ENCODE measurements at places on chromosomes 7 and 10.
A peak's percentile ranks its signal among the peaks of the same experiment; 100 is the strongest.

- no peak for DNase-seq
Measured at GRCh38 chr7:107047902-107048782, 3.6 kb downstream of the PRKAR2B start.

- DNase-seq: no peak
Measured at GRCh38 chr7:90957883-90958282, 306.4 kb upstream of the FZD1 start.

- DNase-seq: no peak
Measured at GRCh38 chr7:97043281-97043680, 18.6 kb upstream of the DLX5 start.

- DNase-seq: no peak
Measured at GRCh38 chr7:29194594-29195427, at the start of gene CHN2. Gene CHN2, plus strand, starts transcription at chr7:29194775.

DNA sequence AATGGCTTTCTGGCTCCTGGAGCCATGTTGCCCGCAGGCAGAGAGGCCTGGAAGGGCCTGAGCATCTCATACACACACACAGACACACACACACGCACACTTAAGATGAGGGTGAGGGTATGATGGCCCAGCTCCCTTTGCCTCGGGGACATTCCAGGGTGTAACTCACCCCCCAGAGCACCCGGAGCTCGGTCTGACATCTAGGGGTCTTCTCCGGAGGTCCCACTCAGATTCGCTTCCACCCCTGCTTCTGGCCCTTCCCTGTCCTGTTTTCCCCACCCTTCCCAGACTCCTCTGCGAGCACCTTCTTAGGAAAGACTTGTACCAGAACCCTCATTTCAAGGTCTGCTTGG lies 304.4 kb downstream of the GRID1 start:
- peak; percentile 50 for DNase-seq

- no peak for DNase-seq
Measured at GRCh38 chr7:158000160-158000559, 587.5 kb downstream of the PTPRN2 start.

DNA sequence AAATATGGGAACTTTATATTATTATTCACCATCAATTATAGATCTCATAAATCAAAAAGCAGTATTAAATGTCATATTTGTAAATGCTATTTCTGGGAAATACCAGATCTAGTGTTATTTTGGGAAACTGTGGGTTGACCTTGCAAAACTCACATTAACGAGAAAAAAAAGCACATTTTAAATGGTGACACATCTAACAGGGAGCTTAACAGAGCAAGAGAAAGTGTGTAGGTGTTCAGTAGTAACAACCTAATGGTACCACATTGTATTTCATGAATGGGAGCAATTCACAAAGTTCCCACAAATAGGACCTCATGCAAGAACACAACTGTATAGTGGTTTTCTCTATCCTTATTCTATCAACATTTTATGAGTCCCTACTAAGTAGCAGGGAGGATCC lies 26.2 kb upstream of the HDAC9 start:
- no peak for DNase-seq

DNA sequence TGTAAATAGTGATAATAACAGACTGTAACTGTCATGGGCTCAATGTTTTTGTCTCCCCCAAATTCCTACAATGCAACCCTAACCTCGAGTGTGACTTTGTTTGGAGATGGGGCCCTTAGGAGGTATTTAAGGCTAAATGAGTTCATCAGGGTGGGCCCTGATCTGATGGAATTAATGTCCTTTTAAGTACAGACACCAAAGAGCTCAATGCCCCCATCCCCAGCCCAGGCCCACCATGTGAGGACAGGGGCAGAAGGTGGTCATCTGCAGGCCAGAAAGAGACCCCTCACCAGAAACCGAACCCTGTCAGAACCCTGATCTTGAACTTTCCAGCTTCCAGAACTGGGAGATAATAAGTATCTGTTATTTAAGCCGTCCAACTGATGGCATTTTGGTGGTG lies 83.2 kb downstream of the PIP4K2A start:
- DNase-seq: no peak

GRCh38 chr7:52639126-52639525 lies 396.3 kb upstream of the POM121L12 start:
- no peak for DNase-seq

DNA sequence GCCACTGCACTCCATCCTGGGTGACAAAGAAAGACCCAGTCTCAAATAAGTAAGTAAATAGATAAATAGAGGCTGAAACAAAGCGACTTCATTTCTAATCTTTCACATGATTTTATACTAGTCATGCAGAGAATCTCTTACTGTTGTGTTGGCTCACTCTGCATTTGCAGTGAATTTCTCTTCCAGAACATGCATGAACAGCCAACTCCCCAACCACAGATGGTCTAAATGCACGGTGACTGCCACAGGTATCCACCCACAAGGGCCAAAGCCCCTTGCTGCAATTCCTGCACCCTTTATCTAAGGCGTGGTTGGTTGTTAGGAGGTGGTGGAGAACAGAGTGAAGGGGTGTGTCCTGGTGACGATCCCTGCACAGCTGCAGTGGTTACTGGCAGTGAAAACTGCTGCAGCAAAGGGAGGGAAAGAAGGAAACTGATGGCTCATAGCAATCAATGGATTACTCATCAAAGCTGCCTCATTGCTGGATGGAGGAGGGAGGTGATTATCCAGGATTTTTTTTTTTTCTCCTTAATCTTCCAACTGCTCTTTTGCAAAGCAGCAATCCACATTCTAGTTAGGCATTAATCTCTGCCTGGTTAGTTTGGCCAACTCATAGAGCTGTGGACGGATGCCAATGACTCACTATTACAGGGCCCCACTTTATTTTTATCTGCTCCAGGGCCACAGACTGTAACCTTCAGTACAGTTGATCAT lies 50.6 kb downstream of the PRTFDC1 start:
- DNase-seq: no peak

DNA sequence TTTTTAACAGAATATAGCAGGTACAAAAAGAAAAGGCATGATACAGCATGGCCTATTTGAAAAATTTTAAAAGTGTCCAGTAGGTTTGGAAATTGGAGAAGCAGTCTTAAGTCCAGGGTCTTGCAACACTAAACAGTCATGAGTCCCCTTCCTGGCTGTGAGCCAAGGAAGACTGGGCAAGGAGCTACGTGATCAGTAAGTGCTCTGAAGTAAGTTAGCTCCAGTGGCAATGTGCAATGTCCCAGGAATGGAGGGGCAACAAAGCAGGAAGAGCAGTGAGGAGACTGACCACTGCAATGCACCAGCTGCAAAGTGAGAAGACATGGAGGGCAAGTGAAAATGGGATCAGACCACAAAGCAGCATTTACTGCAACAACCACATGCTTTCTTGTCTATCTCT lies 72.9 kb upstream of the GRID1 start:
- no peak for DNase-seq

GRCh38 chr10:112649006-112649821 lies 202.2 kb downstream of the VTI1A start:
- no peak for DNase-seq

GRCh38 chr10:21135023-21135931 lies 238.2 kb upstream of the NEBL start:
- no peak for DNase-seq

- DNase-seq: no peak
Measured at GRCh38 chr7:124915242-124915641, 14.4 kb downstream of the POT1 start.

DNA sequence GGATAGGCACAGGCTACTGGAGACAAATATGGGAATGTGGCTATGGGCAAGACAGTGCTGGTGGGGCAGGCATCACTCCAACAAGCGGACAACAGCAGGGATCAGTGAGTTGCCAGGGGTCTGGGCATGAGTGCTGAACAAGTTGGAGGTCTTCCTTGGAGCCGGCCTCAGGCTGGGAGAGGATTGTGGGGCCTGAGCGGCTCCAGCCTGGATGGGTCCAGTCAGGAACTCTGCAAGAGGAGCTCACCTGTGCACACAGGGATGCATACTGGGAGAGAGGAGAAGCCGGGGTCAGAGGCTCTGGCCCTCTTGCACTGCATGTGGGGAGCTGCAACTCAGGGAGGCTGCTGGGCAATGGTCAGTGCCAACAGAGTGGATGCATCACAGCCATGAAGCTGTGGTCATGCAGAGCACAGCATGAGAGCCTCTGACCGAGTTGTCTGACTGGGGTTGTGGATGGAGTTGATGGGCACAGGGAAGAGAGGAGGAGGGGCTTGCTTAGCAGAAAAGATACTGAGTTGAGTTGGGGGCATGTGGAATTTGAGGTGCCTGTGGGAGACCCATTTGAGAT lies 204.0 kb upstream of the ZNF32 start:
- DNase-seq: no peak

- DNase-seq: no peak
Measured at GRCh38 chr10:125149036-125149679, 11.2 kb downstream of the CTBP2 start.

DNA sequence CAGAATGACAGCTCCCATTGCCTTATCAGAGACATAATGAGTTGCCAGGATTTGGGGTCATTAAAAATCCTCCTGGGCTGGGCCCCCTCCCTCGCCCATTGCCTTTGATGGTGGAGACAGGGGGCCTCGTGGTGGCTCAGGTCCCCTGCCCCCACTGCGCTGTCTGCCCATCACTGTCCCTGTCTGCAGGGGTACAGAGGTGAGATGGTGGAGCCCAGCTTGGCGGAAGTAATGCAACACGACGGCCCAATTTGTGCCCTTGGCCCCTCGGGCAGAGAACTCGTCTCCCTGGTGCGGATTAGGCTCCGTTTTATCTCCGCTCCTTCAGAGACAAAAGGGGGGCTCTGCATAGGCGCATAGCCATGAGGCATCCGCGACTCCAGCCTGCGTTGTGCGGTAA lies 152.4 kb upstream of the UNC5B start:
- no peak for DNase-seq

DNA sequence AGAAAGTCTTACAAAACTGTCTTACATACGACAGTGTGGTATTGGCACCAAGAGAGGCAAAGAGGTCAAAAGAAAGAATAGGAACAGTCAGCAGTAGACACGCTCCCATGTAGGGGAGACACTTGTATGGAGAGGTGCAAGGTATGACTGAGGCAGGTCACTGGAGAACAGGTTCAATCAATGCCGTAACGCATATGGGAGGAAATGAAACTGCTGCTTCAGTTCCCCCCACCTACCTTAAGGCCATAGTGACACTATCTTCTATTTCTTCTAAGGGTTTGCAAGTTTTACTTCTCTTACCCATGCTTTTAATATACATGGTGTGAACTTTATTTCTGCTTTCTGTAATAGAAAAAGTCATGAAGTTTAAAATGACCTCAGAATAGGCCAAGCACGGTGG lies 5.5 kb upstream of the PITRM1 start:
- no peak for DNase-seq

DNA sequence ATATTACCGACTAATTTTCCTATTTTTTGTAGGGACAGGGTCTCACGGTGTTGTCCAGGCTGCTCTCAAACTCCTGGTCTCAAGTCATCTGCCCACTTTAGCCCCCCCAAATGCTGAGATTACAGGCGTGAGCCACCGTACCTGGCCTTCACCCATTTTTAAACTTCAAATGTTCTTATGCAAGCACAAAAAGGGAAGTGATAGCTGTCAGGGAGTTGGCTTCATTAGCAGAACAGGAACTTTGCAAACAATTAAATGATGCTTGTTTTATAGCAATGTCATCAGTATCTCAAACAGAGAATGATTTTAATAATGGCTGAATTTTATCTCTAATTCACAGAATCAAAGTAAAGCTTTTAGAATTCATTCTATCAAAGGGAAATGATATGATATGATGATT lies 49.8 kb upstream of the FAM171A1 start:
- DNase-seq: no peak

GRCh38 chr7:104328296-104328969 lies at the start of gene LHFPL3:
Gene LHFPL3, plus strand, starts transcription at chr7:104328603.
- no peak for DNase-seq

GRCh38 chr7:47185839-47186238 lies 396.1 kb downstream of the TNS3 start:
- DNase-seq: no peak

DNA sequence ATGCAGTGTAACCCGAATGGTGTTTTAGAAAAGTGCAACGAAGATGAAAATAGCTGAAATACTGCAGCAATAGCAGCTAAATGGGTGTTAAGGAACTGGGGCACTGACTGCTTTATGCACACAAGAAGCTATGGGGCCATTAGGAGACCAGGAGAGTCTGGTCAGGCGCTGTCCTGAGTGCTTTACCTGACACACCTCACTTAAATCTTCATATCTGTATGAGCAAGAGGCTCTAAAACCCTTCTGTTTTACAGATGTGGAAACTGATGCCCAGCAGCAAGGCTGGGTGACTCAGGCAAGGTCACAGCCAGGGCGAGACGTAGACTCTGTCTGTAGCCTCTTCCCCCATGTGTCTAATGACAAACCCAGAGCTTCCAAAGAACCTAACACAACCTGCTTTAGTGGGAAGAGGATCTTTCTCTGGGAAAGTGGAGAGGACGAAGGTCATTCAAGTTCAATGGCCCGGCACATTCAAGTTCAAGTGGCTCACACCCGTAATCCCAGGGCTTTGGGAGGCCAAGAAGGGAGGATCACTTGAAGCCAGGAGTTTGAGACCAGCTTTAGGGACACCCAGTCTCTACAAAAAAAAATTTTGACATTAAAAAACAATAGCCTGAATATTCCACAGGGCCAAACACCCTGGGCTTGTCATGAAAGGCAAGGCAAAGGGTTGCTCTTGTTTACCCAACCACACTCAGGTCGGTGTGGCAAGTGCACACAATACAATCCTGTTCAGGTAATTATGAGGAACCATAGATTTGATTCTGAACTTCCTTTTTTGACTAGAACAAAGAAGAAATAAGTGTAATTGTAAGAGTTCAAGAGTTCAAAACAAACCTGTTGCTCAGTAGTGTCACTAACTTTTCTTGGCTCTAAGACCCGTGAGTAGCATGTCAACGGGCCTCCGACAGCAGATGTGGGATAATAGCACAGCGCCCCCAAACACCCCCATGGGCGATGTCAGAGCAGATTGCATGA lies 53.7 kb upstream of the KLF6 start:
- DNase-seq: no peak

DNA sequence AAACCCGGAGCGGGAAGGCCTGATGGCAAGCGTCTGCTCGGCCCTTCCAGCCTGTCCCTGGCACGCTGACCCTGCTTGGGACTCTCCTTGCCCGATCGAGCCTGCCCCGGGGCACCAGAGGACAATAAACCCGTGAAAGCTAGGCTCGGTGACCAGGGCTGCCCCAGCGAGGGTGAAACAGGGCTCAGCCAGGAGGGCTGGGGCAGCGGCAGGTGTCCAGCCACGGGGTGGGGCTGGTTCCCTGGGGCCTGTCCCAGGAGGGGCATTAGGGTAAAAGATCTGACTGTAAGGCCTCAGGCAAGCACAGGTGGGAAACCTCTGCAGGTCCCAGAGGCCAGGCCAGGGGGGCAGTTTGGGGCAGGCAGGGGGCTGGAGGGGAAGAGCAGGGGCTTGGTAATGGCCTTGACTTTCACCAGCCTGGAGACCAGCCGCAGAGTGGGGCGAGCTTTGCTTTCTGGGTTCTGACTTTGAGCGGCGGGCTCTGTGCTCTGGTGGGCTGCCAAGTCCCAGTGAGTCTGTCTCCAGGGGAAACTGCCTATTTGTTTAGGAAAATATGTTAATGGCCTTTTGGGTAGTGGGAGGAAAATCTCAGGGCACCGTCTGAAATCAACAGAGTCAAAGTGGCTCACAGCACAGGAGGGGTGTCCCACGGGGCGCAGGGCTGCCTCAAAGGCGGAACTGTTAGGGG lies 68.2 kb upstream of the INPP5A start:
- DNase-seq: no peak

- no peak for DNase-seq
Measured at GRCh38 chr10:75145590-75145989, 34.1 kb downstream of the SAMD8 start.

- DNase-seq: no peak
Measured at GRCh38 chr7:139109983-139110411, 477 bp upstream of the ZC3HAV1 start.

GRCh38 chr10:129394518-129395328 lies 72.3 kb upstream of the MGMT start:
- DNase-seq: no peak

GRCh38 chr7:151115121-151115835 lies 29.0 kb downstream of the AGAP3 start:
- no peak for DNase-seq
